Activated T-cell treated with anti-CD3 and anti-CD28 coated beads, Interleukin-2, amount 50 U/mL, for 4 hours (primary cell): ENCODE measurements at places on chromosomes 12 and 14. TPM values are rescaled to one million over a fixed set of nuclear protein-coding genes. Genes with fewer than 3 reads are reported as not detected.

DNA sequence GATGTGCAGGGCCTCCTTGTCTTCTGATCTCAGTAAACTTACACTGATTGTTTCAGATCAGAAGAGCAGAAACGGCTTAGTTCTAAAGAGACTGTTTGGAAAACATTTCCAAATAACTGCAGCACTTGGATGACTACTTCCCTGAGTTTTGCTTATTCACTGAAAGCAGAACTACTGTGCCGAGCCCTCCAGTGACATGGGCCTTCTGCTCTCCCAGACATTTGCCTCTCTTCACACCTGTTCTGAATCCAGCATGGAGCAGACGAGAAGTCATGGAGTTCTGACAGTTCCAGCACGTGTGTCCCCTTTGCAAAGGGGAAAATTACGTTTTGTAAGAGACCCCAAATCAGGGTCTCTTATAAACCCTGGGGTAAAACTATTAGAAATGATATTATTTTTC lies 31.4 kb downstream of the ETNK1 start:
- DNase-seq, result no peak

DNA sequence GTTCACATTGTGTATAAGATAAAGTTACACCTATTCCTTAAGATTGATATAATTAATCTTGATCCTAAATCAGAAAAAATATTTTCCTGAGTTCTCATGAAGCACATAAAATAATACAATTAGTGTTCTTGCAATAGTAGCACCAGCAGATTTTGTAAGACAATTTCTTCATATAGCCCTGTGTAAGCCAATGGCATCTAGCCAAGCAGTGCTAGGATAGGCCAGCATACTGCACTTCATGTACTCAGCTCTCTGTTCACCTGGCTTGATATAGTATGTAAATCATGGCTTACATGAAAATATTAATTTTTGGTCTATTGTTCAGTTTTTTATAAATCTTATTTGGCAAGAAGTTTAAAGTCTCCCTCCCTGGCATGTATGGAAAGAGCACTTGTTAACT lies 1.9 kb downstream of the KLRF2 start:
- no peak for DNase-seq

GRCh38 chr14:90288651-90289355 lies 32.5 kb downstream of the PSMC1 start:
- no peak for DNase-seq

GRCh38 chr12:83919081-83919480 lies 993.5 kb downstream of the SLC6A15 start:
- no peak for DNase-seq

The SIRT4 gene
- total RNA-seq, result 1.5 TPM

The KRT3 gene
- total RNA-seq, result not detected

The RNASE2 gene
- not detected for total RNA-seq

GRCh38 chr12:64890873-64891468 lies 66.5 kb downstream of the TBC1D30 start:
- no peak for DNase-seq

The TAMALIN gene
- 16.5 TPM for total RNA-seq

- no peak for DNase-seq
Measured at GRCh38 chr14:101256266-101256665, 305.0 kb upstream of the DIO3 start.

- no peak for DNase-seq
Measured at GRCh38 chr14:100790502-100791347, 35.2 kb upstream of the MEG3 start.

- no peak for DNase-seq
Measured at GRCh38 chr12:3951380-3952135, 78.4 kb upstream of the PARP11 start.

- no peak for DNase-seq
Measured at GRCh38 chr12:2959192-2959504, at the start of gene TEAD4. Gene TEAD4, plus strand, starts transcription at chr12:2959397.

DNA sequence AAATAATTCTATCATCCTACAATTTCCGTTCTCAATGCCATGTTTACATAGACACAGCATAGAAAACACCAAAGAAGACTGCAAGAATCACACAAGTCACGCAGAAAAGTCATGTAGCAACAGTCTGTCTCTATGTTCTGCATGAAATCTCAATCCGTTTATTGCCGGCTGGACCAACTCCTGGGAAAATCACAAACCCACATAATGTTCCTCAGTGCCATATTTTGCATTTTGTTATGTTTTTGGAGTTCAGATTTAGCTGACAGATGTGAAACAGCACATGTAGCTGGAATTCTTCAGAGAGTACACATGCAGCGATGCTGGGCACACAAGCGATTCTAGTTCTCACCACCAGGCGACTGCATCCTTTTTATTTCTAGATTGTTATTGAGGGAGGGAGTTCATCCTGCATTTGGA lies 193.1 kb downstream of the APAF1 start:
- no peak for DNase-seq

GRCh38 chr12:81705586-81705985 lies 53.6 kb downstream of the PPFIA2 start:
- DNase-seq, result no peak

- no peak for DNase-seq
Measured at GRCh38 chr12:40907115-40907527, 214.9 kb downstream of the CNTN1 start.

DNA sequence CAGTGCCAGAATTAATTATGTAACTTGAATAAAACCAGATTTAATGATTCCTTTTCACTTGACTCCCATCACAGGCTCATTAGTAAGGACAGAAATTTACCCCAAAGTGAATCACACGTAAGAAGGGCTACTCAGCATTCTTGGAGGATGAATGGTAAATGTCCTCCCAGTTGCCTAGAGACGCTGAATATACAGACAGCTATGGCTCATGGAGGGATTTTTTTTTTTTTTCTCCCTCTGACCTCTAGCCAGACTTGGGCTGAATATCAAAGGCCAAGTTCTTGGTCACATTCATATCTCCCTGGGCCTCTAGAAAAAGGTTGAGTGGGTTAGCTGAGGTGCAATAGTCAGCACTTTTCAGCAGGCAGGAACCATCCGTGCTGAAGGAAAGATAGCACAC lies 77.5 kb downstream of the PHLDA1 start:
- DNase-seq, result no peak

DNA sequence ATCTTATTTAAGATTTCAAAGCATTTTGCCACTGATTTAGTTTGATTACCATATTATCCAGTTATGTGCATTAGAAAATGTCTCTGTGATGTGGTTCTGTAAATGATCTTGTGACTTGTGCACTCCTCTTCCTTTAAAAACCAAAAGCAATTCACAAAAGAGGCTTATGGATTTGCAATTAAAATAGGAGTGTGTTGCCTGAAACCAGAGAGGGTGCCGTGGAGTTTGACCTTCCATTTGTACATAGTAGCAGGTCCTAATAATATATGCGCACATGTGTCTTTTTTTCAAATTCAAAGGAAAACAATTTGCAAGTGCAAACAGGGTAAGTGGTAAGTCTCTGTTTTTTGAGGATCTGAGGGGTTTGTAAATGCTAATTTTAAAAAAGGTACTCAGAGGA lies 470.9 kb downstream of the VRK1 start:
- DNase-seq, result no peak

The SERPINA10 gene
- total RNA-seq, result not detected

DNA sequence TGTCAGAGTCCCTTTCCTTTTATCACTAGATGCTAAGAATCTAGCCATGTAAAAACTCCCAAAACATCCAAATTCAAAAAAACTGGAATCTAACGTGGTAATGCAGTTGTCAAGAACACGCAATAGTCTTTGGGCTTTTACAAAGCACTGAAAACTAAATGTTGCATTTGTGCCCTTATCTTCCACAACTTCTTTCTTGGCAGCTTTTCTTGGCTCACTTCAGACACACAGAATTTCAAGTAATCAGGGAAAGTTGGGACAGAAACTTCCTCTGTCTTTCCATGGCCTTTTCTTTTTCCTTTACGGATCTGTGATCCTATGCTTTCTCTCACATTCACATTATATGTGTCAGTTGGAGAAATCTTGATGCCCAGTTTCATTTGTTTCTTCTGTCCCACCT lies 136.0 kb downstream of the CRADD start:
- no peak for DNase-seq

GRCh38 chr14:20508367-20508766 lies 3.0 kb downstream of the RNASE10 start:
- DNase-seq, result no peak

- DNase-seq, result no peak
Measured at GRCh38 chr12:109308534-109309380, at the start of gene FOXN4. Gene FOXN4, minus strand, starts transcription at chr12:109309284. Its CDS starts 963 bp downstream, at chr12:109308321.

- DNase-seq, result no peak
Measured at GRCh38 chr12:123621619-123622530, 11.6 kb downstream of the EIF2B1 start.

- DNase-seq, result no peak
Measured at GRCh38 chr14:35286003-35286600, 6.1 kb upstream of the PSMA6 start.

DNA sequence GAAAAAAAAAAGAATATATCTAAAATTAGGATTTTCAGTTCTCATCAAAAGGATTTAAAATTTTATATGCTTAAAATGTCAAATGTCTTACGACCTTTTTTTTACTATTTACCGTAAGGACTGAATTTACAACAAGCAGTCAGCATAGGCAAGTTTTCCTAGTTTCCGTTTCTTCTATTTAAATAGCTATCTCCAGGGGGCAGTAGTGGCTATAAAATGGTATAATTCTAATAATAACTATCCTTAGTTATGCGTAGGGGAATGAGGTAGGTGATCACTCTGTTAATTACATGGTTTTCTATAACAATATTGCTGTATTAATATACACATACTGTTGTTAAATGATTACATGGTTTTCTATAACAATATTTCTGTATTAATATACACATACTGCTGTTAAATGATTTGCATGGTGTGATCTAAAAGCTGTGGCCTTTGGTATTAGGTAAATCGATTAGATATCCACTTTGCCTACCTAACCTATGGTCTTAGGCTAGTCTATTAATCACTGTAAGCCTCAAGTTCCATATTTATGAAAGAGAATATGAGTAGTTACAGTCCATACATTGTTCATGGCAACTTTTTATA lies 217.7 kb upstream of the PDZRN4 start:
- DNase-seq, result no peak

DNA sequence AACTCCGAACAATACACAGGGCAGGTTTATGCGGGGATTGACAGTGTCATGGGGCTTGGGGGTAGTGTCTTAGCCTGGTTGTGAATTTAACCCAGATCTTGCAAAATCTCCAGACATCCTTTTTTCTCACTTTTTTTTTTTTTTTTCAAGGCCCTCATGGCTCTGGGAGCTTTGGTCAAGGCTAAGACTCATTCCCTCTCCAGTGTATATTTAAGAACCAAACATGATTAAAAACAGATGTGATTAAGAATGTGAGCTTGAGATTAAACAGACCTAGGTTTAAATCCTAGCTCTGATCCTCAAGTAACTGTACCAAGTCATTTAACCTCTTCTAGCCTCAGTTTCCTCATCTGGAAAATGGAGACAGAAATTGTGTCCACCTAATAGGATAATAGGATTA lies 151.7 kb upstream of the FUT8 start:
- DNase-seq, result no peak

GRCh38 chr12:92156704-92157395 lies 11.2 kb upstream of the BTG1 start:
- no peak for DNase-seq

- DNase-seq, result no peak
Measured at GRCh38 chr12:123270214-123271000, 1.2 kb downstream of the CDK2AP1 start.

The PPM1H gene
- 0.19 TPM for total RNA-seq

- no peak for DNase-seq
Measured at GRCh38 chr12:15601210-15601800, 187.9 kb downstream of the EPS8 start.
